Endothelial cell of umbilical vein (primary cell): ENCODE measurements at places on chromosomes 2 and 18. TPM values are rescaled to one million over a fixed set of nuclear protein-coding genes. Genes with fewer than 3 reads are reported as not detected.

The EFHD1 gene
- total RNA-seq: not detected in 2 replicates

The HOXD10 gene
- total RNA-seq: not detected in 2 replicates

The DSC2 gene
- total RNA-seq: not detected in 2 replicates

The IL1R2 gene
- total RNA-seq: not detected in 2 replicates

- H3K4me3 ChIP-seq: no peak overlapping the region
- no peak overlapping the region for H3K27ac ChIP-seq
Observed at GRCh38 chr2:123746006-123746405, 279.1 kb upstream of the CNTNAP5 start.

DNA sequence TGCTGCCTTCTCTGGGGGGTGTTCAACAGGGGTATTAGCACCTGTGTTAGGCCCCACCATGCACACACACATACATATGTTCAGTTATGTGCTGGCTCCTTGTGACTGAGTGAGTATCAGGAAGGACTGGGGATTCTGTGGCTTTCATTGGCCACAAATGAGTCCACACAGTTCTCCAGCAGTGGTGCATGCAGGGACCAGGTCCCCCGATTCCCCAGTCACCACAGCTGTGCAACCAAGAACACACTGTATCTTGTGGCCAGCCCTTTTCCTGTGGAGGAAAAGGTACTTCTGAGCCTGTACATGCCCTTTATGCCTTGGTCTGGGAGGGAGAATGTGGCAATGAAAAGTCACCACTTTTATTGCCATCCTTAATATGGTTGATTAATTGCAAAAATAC is 74.9 kb upstream of the KLF7 start:
- H3K36me3 ChIP-seq: no peaks in the 10 kb centered on the region
- no peak overlapping the region for H3K27ac ChIP-seq
- no peak for DNase-seq
- H3K4me3 ChIP-seq: no peak overlapping the region

- H3K27ac ChIP-seq: no peak overlapping the region
- no peaks in the 10 kb centered on the region for H3K36me3 ChIP-seq
- no peaks in the 10 kb centered on the region for H3K4me1 ChIP-seq
- DNase-seq: no peak
- H3K27me3 ChIP-seq: peaks cover 14% of the 10 kb centered on the region
Observed at GRCh38 chr2:200728630-200729029, 83.1 kb upstream of the BZW1 start.

GRCh38 chr18:54260396-54261072 is 8.8 kb upstream of the POLI start:
- no peaks in the 10 kb centered on the region for H3K36me3 ChIP-seq
- H3K27me3 ChIP-seq: no peaks in the 10 kb centered on the region
- H3K4me1 ChIP-seq: no peaks in the 10 kb centered on the region

The UGT1A4 gene
- total RNA-seq: not detected in 2 replicates

- H3K36me3 ChIP-seq: no peaks in the 10 kb centered on the region
- no peak overlapping the region for H3K4me3 ChIP-seq
- no peak overlapping the region for H3K27ac ChIP-seq
- H3K27me3 ChIP-seq: no peaks in the 10 kb centered on the region
- H3K4me1 ChIP-seq: no peaks in the 10 kb centered on the region
Observed at GRCh38 chr2:136288249-136288648, 170.3 kb upstream of the CXCR4 start.

The HOXD1 gene
- 10.4 and 14.1 TPM in 2 replicates for total RNA-seq

DNA sequence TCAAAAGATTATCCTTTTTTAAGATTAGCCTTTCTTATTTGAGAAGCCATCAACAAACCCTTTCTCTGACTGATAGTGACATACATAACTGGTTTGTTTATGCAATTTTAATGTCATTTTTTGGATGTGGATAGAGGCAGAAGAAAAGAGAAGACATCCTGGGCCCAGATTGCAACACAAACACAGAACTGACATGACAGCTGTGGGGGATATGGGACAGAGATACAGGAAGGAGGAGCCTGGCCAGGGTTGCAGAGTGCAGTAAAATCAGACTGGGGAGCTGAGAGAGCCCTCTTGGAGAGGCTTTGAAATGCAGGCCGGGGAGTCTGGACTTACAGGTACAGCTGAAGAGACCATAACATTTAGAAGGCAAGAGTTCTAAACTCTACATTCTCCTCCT is 65.1 kb downstream of the SIGLEC15 start:
- DNase-seq: no peak
- peaks cover 4% of the 10 kb centered on the region for H3K36me3 ChIP-seq
- H3K4me1 ChIP-seq: peaks cover 4% of the 10 kb centered on the region
- H3K27ac ChIP-seq: no peak overlapping the region
- H3K4me3 ChIP-seq: no peak overlapping the region

DNA sequence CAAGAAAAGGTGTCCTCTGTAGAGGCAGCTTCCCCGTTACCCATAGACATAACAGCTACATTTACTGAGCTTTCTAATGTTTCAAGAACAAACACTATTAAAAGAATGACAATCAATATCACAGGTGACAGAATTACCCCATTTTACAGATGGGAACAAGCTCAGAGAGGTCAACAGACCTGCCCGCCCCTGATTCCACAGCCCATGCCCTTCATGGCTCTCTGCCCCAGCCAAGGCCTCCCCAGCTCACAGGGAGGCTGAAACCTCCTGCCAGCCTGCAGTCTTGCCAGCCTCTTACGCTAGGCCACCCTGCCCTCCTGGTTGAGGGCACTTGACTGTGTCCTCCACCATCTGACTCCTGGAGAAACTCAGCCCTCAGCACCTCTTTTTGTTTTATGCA is 19.1 kb upstream of the SLC35F6 start:
- H3K27me3 ChIP-seq: no peaks in the 10 kb centered on the region
- no peak overlapping the region for H3K27ac ChIP-seq
- no peaks in the 10 kb centered on the region for H3K36me3 ChIP-seq
- no peaks in the 10 kb centered on the region for H3K4me1 ChIP-seq
- H3K4me3 ChIP-seq: no peak overlapping the region
- no peak for DNase-seq

The IL1RN gene
- total RNA-seq: not detected in 2 replicates

The SNORC gene
- total RNA-seq: 2.6 and 4.0 TPM in 2 replicates

DNA sequence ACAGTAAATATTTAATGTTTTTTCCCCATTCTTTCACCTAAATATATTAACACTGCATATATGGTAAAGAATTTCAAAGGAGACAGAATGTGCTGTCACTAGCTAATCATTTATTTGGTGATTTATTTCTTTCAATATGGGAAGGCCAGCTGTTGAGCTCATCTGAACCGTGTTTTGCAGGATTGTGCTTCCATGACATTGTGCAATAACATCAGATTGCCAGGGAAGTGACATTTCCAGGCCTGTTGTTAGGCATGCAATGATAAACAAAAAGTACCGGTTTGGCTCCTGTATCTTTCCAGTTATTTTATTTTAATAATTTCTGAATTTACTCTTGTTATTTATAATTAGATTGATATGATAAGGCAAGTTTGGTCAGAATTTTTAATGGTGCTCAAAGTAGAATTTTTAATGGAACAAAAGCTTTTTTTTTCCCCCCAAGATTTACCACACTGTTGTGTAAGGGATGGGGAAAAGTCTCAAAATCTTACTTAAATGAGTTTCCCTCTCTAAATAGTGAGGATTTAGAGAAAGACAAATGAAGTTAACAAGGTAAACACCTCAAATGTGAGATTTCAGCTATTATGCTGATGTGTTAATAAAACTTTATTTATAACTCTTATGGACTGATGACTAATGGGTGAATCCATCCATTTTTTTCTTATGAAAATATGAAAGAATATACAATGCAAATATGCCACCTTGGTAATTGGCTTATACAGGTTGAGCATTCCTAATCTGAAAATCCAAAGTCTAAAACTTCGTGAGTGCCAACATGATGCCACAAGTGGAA is 52.7 kb downstream of the MALT1 start:
- no peak overlapping the region for H3K4me3 ChIP-seq
- H3K27ac ChIP-seq: no peak overlapping the region
- H3K36me3 ChIP-seq: no peaks in the 10 kb centered on the region
- no peak for DNase-seq
- no peaks in the 10 kb centered on the region for H3K27me3 ChIP-seq
- H3K4me1 ChIP-seq: no peaks in the 10 kb centered on the region

The DLGAP1 gene
- 0.81 TPM in 1 of 2 replicates, not detected in the other for total RNA-seq
